Thoracic aorta endothelial cell (primary cell): ENCODE measurements at places on chromosomes 16 and 17. TPM values are rescaled to one million over a fixed set of nuclear protein-coding genes. Genes with fewer than 3 reads are reported as not detected.

Gene JUP
- total RNA-seq = 107 and 115 TPM in 2 replicates

Gene TEX19
- 0.07 TPM in 1 of 2 replicates, not detected in the other for total RNA-seq

Gene WFDC1
- not detected in 2 replicates for total RNA-seq

Gene DLX3
- not detected in 2 replicates for total RNA-seq

Gene SGCA
- not detected in 2 replicates for total RNA-seq

Gene EFNB3
- 0.36 and 0.53 TPM in 2 replicates for total RNA-seq

Gene AHSP
- not detected in 2 replicates for total RNA-seq

Gene OTOA
- 0.07 TPM in 1 of 2 replicates, not detected in the other for total RNA-seq

Gene PPY
- not detected in 2 replicates for total RNA-seq

Gene RNF222
- not detected in 2 replicates for total RNA-seq

Gene MIF4GD
- total RNA-seq = 9.4 and 10.9 TPM in 2 replicates

Gene TMEM235
- 0.14 TPM in 1 of 2 replicates, not detected in the other for total RNA-seq

Gene C17orf78
- total RNA-seq = not detected in 2 replicates

Gene C16orf92
- total RNA-seq = not detected in 2 replicates

Gene CA4
- total RNA-seq = 0.43 TPM in 1 of 2 replicates, not detected in the other

Gene KCNJ18
- total RNA-seq = not detected in 2 replicates

Gene CMTM4
- 12.5 and 16.2 TPM in 2 replicates for total RNA-seq

Gene SUPT4H1
- 35.8 and 39.2 TPM in 2 replicates for total RNA-seq

Gene TOP2A
- total RNA-seq = 148 and 240 TPM in 2 replicates

Gene TRIM47
- total RNA-seq = 21.5 and 38.1 TPM in 2 replicates

Gene TMEM114
- total RNA-seq = not detected in 2 replicates

Gene METTL26
- 87.8 and 119 TPM in 2 replicates for total RNA-seq

Gene HEATR9
- not detected in 2 replicates for total RNA-seq

Gene CCNF
- total RNA-seq = 41.5 and 70.0 TPM in 2 replicates

Gene VKORC1
- total RNA-seq = 65.3 and 77.1 TPM in 2 replicates

Gene SCNN1B
- total RNA-seq = not detected in 2 replicates

Gene FAHD1
- 57.3 and 63.8 TPM in 2 replicates for total RNA-seq

Gene CD300H
- not detected in 2 replicates for total RNA-seq

Gene CCL23
- total RNA-seq = 2.4 and 5.9 TPM in 2 replicates

Gene FZD2
- 0.66 and 1.2 TPM in 2 replicates for total RNA-seq
